HuH-7 (cell line): ENCODE measurements at places on chromosomes 2 and 18.

GRCh38 chr2:221572821-221573429, 821 bp upstream of the EPHA4 start:
- peak; percentile 9 for DNase-seq

GRCh38 chr2:172865422-172865821, 129.8 kb downstream of the RAPGEF4 start:
- no peak for DNase-seq

- DNase-seq: peak; percentile 43
These were observed 83.0 kb upstream of the ZNF532 start for GRCh38 chr18:58781627-58782194.

DNA sequence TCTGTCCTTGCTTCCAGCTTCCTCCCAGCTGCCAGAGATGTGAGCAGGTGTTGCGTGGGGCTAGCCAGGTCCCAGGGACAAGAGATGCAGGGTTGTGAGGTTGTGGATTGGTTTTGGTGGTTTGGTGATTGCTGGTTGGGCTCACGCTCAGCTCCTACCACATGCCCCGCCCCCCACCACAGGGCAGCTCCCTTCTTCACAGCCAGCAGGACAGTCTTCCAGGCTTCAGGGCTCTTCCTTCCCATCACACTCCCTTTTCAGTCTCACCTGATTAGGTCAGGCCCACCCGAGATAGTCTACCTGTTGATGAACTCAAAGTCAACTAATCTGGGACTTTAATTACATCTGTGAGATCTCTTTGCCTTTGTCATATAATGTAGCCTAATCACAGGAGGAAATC, 52.0 kb upstream of the GLI2 start:
- no peak for DNase-seq

DNA sequence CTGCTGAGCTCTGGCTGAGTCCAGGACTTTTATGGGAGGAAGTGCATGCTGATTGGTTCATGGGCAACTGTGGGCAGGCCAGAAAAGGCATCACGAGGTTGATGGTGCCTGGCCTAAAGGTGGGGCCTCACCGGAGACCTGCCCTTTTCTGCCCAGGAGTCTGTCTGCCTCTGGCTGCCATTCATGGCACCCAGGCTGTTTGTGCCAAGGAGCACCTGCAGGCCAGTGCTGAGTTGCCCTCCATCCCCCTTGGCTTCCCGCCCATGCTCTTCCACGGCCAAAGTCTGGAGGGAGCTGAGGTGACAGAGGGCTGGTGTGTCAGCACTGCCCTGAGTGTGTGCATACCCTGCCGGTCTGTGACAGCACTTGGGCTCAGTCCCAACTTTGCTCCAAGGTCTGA, 123.2 kb downstream of the PTH2R start:
- DNase-seq: no peak

GRCh38 chr2:210443527-210443926, 33.0 kb downstream of the LANCL1 start:
- no peak for DNase-seq

DNA sequence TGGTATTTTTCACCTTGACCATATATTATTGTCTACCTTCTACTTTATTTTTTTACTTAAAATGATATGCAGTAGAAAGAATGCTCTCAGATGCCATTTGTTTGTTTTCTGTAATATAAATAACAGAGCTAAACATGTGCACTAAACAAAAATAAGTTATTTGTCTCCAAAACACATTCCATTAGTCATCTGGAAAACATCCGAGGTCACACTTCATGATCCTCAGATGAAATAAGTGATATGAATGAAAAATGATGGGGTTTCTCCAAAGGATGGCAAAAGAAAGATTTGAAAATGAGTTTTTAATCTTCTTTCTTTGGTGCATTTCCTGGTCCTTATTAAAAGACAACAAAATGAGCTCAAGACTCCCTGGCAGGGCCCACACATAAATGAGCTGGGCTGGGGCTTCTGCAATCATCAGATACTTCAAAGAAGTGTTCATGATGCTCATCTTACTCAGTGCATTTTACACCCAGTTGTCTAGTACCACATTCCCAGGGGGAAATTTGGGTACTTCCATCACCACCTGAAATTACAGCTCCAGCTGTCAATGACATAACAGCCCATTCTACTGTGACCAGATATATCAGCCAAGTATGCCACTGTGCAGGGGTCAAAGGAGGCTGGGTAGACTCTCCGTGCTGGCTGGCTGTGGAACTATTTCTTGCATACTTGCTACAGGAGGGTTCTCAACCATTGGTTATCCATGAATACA, 283.5 kb downstream of the PID1 start:
- no peak for DNase-seq

GRCh38 chr18:27899893-27900292, 277.0 kb downstream of the CDH2 start:
- DNase-seq: peak; percentile 12

GRCh38 chr2:197217541-197217940, 93.0 kb downstream of the ANKRD44 start:
- DNase-seq: no peak

DNA sequence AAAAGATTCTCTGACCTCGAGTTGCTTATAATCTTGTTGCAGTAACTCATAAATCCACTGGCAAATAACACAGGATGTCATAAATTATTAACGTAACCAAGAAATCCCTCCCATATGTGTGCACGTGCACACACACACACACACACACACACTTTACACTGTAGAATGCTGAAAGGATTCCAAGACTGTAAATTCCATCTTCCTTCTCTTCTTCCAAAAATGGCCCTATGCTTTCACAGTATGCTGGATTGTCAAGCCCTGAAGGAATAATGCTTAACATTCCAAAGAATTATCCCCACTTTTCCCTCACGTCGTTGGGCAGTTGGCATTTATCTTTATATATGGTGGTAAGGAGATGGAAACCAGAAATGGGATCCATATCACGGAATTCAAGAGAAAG, 117.5 kb upstream of the CRIM1 start:
- DNase-seq: no peak

DNA sequence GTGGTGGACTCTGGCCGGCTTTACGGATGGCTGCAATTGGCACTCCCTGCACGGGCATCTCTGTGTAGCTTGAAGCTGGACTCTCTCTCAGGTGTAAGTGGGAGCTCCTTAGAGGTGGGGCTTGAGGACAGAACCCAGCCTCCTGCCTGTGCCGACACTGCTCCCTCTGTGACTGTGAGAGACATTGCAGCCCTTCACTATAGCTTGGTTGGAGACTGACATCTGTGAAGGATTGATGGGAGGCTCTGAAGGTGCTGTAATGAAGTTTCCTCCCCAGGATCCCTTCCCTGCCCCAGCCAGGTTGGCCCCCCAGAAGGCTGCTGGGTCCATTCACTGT, 166.7 kb downstream of the SH3RF3 start:
- DNase-seq: no peak

DNA sequence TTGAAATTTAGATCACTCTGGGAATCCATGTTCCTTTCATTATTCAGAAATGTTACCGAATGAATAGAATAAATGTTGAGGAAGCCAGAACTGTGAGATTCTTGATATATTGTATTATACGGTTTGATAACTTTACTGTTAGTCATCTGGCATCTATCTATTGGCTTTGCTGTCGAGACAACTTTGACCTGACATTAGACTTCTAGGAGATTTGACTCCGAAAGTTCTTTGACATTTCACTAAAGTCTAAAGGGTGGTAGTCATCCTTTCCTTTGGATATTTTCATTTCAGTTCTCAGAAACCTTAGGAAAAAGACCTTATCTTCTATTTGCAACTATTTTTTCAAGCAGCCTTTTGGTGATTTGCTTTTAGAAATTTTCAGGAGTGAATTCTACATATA, 1.9 kb downstream of the BMPR2 start:
- DNase-seq: no peak

DNA sequence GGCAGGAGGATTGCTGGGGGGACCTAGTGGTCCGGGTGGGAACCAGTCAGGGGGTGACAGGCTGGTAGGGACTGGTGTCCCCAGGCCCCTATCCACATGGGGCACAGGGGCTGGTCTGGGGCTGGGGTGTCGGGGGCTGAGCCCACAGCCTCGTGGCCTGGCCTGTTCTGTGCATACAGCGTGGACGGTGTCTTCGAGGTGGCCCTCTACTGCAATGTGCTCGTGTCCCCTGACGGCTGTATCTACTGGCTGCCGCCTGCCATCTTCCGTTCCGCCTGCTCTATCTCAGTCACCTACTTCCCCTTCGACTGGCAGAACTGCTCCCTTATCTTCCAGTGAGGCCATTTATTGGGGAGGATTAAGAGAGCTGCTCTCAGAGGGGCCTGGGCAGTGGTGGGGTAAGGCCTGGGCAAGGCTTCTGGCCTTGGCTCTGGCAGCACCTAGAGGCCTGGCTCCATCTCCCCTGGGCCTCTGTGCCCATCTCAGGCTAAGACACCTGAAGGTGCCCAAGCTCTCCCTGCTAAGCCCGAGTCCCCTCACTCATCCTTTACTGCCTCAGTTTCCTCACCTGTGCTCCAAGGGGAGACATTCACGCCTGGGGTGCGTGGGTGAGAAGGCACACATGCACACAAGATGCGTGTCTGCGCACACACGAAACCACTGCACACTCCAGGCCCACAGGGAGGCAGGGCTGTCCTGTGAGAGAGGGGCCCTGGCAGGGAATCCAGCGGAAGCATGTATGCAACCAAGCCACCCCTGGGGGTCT, 1.9 kb downstream of the CHRNG start:
- no peak for DNase-seq

DNA sequence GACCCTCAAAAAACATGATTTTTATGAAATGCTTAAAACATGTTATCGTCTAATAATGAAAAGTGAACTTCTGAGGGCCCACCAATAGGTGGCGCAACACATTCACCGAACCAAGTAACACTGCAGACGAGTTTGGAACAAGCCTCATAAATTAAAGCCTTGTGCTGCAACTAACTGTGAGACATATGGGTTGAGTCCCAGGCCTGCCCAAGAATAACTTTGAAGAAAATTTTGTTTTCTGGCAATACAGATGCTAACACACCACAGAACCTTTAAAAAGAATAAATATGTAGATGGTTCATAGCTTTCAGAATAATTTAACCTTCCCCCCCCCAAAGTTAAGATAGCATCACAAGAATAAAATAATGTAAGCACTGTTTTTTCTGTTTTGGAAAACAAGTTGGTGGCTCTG, 285.9 kb downstream of the RNF144A start:
- DNase-seq: peak; percentile 23

DNA sequence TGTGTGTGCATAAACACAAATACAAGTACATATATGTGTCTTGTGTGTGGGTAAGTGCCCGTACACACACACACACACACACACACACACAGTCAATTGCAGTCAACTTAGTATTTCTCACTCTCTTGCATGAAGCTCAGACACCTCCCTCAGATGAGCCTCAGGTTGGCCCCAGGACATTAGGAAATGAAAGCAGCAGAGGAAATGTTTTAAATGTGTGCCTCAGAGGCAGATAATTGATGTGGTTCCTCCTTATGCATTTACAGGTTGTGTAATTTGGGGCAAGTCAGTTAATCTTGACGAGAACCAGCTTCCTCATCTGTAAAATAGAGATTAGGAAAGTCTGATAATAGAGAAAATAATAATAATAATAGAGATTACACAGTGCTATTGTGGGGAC, 814.0 kb upstream of the ID2 start:
- DNase-seq: no peak

GRCh38 chr2:233434666-233435330, 80.5 kb downstream of the DGKD start:
- no peak for DNase-seq

- DNase-seq: no peak
These were observed 208.1 kb downstream of the MEMO1 start for GRCh38 chr2:31802711-31803110.

DNA sequence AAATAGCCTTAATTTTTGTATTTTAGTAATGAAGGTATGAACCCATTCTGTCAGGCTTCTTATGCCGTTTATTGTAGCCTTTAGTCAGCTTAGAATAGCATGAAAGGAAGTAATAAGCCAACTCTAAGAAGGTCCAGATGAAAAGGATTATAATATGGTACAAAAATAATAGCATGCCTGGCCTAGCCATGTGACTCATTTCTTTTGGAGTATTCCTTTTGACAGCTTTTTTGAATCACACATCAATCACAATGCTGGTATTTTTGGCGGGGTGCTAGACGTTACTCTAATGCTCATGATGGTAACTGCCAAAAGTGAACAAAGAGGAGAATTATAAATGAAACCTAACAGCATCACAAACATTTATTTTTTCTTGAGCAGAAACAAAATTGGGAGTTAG, 19.9 kb downstream of the FMNL2 start:
- no peak for DNase-seq

GRCh38 chr18:12968115-12968514, 20.3 kb downstream of the SEH1L start:
- DNase-seq: no peak

GRCh38 chr2:68352651-68353391, 12.3 kb upstream of the PLEK start:
- DNase-seq: no peak

DNA sequence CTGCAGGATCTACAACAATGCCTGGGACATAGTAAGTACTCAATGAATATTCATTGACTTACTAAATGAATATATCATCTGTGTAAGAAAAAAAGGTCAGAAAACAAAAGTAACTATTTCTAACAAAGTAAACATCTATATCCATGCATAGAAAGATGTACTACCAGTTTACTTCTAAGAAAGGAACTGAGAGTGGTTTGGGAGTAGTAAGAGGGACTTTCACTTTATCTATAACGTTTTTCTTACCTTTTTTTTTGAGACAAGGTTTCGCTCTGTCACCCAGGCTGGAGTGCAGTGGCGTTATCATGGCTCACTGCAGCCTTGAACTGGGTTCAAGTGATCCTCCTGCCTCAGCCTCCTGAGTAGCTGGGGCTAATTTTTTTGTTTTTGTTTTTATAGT, 25.7 kb downstream of the DHX57 start:
- DNase-seq: no peak

DNA sequence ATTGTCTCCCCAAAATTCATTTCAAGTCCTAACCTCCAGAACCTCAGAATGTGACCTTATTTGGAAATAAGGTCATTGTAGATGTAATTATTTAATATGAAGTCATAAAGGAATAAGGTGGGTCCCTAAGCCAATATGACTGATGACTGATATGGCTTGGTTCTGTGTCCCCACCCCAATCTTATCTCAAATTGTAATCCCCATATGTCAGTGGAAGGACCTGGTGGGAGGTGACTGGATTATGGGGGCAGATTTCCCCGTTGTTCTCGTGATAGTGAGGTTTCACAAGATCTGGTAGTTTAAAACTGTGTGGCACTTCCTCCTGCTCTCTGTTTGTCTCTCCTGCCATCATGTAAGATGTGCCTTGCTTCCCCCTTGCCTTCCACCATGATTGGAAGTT, 43.0 kb upstream of the BCL11A start:
- DNase-seq: no peak

- no peak for DNase-seq
These were observed 348.7 kb downstream of the ARHGAP15 start for GRCh38 chr2:143477714-143478443.

GRCh38 chr2:239298116-239298804, 102.6 kb downstream of the HDAC4 start:
- DNase-seq: no peak
